ENCODE measurements at places on chromosomes 13 and 19.

GRCh38 chr19:40683437-40683836 lies 7.0 kb downstream of the NUMBL start:
- no peak for DNase-seq

DNA sequence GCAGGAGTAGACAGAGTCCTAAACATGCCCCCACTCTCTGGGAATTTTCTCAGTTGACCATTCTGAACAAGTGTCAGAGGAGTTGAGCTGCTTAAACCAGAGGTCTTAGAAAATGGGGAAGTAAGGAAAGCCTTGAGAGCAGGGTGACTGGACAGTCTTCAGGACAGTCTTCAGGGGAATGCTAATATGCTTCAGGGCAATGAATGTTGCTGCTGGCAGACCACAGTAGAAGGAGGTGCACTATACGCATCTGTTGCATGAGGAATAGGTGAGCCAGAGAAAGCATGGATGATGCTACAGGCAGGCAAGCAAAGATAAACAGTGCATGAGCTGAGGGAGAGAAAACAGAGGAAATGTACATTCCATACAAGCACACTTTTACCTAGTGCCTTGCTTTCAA lies 196.6 kb upstream of the GPR12 start:
- DNase-seq, result no peak

DNA sequence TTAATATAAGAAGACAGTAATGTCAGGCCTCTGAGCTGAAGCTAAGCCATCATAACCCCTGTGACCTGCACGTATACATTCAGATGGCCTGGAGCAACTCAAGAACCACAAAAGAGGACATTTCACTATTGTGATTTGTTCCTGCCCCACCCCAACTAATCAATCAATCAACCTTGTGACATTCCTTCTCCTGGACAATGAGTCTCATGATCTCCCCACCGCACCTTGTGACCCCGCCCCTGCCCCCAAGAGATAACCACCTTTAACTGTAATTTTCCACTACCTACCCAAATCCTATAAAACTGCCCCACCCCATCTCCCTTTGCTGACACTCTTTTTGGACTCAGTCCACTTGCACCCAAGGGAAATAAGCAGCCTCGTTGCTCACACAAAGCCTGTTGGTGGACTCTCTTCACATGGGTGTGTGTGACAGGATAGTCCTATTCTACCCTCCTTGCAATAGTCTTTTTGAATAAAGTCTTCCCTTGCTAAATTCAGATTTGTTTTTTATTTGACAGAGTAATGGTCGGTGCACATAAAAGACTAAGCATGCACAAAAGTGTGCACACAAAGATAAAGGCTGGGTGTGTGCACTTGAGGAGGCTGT lies 14.0 kb downstream of the CD70 start:
- no peak for DNase-seq

DNA sequence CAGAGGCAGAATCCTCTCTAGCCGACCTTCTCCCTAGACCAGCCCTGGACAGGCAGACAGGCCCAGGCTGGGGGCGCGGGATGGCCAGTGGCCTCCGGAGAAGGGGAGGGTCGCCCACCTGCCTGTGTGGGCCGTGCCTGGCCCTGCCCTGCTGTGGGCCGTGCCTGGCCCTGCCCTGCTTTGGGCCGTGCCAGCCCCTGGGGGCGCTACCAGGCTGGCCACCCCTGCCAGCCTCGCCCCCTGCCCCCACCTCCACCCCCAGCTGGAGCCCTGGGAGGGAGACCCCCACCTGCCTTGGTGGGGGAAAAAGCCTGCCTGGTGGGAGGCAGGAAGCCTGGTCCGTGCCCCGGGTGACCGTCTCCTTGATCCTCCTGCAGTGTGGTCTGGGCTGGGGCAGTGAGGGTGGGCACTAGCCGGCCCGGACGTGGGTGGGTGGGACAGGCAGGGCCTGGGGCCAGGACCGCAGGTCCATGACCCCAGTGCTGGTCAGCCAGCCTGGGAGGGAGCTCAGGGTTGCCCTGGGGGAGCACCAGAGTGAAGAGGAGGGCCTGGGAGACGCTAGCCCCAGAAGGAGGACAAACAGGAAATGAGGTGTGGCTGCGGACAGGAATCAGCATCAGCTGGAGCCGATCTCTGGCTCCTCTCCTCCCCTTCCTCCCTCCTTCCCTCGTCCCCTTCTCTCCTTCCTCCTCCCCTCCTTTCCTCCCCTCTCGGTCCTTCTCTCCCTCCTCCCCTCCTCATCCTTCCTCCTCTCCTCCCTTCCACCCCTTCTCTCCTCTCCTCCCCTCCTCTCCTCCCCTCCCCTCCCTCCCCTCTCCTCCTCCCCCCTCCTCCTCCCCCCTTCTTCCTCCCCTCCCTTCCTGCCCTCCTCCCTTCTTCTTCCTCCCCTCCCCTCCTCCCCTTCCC lies 5.1 kb upstream of the MKNK2 start:
- DNase-seq, result no peak

DNA sequence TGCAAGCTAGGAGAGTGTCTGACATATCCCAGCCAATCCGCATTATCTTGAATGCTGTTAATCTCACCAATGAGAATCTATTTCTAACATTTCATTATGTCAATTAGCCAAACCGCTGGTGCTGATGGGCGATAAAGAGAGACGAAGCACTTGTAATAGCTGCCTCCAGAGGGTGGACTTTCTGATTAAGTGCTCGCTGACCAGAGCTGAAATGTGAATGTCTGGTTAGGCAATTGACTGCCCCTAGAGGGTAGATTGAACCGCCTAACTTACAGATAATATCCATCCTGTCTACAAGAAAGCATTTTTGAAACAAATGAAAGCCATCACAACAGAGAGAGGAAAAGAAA lies 552 bp upstream of the GRWD1 start:
- no peak for DNase-seq

GRCh38 chr13:48749699-48750473 lies 96.2 kb downstream of the CYSLTR2 start:
- DNase-seq, result peak; percentile 38

- no peak for DNase-seq
These were observed 576.2 kb downstream of the UQCRFS1 start for GRCh38 chr19:28636706-28637105.

DNA sequence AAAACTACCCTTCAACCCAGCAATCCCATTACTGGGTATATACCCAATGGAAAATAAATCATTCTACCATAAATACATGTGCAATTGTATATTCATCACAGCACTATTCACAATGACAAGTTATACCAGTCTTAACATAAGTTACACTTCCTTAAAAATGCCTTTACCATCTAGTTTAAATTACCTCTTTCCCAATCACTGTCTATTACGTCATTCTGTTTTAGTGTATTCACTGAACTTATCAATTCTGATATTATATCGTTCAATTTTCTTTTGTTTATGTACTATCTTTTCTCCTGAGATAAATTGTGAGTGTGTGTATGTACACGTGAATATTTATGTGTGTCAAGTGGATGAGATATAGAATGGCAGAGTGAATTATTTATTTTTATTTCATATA lies 1416.8 kb downstream of the OLFM4 start:
- no peak for DNase-seq

- no peak for DNase-seq
These were observed at the start of gene CILP2 for GRCh38 chr19:19538061-19538784. CILP2 (plus strand) TSS chr19:19538265; CDS start chr19:19538350, 85 bp downstream.

- DNase-seq, result no peak
These were observed 932.0 kb downstream of the SLITRK6 start for GRCh38 chr13:84867246-84867645.

DNA sequence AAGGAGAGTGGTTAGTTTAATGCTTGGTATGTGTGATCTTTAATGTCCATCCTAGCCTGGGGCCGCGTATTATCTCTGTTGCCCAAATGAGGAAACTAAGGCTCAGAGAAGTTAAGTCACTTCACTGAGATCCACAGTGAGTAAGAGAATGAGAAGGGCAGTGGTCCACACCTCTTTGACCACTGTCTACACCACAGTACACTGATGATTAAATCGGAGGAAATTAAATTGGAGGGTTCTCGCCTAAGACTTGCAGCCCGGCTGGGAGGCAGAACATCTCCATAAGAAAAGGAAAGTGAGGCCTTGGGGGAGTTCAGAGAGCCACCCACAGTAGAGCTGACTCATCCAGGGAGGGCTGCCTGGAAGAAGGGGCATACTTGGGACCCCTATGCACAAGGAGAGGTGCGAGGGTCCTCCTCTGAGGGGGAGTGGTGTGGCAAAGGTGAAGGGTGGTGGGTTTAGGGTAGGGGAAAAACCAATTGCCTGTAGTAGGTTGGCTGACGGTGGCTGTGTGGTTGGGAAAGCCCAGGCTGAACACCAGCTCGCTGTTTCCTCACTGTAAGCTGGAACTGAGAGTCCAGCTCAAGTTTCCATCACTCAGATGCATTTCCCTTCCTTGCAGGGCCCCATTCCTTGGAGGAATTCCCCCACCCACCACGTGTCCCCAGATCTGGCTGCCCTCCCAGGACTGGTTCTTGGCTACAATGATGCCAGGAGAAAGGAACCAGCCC lies 15.0 kb upstream of the DHRS12 start:
- DNase-seq, result no peak

GRCh38 chr19:18014197-18014596 lies 6.2 kb downstream of the ARRDC2 start:
- DNase-seq, result no peak

- DNase-seq, result no peak
These were observed 7.8 kb upstream of the HIF3A start for GRCh38 chr19:46288896-46289588.

- DNase-seq, result no peak
These were observed 19.3 kb downstream of the FBXO17 start for GRCh38 chr19:38956264-38956663.

- DNase-seq, result no peak
These were observed 62.6 kb downstream of the MLLT1 start for GRCh38 chr19:6216996-6217751.

DNA sequence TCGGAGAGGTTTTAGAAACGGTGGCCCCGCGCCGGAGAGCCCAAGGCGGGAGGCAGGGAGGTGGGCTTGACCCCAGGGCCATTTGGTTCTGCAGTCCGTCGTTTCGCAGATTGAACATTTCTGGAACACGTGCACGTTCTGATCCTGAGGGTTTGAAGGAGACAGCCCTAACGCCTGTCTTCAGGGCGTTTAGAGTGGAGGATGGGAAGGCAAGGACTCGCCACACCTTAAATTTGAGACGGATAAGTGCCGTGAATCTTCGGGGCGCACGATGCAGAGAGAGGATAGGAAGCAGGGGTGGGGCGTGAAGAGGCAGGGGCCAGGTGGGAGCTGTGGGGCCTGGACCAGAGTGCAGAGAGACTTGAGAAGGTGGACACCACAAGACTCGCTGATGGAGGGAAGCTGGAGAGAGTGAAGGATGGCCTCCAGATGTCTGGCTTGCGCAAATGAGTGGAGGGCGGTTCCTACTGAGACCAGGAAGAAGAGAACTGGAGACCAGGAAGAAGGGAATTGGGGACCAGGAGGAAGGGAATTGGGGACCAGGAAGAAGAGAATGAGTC lies 804 bp upstream of the MIER2 start:
- no peak for DNase-seq

DNA sequence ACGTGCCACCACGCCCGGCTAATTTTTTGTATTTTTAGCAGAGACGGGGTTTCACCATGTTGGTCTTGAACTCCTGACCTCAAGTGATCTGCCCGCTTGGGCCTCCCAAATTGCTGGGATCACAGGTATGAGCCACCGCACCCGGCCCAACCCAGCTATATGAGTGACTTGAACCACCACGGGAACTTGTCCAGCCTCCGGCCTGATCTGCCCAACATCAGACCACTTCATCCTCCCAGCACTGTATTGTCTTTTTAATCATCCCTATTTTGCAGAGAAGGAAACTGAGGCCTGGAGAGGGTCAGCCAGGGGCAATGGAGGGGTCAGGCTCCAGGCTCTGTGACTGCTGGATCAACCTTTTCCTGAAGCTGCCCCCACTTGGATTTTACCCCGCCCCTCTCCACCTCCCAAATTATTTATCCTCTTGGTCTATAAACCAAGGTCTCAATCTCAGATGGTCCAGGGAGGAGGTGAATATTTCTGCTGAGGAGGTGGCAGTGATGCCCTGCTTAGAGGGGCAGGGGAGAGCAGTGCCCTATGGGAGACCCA lies 893 bp upstream of the PLIN3 start:
- DNase-seq, result no peak

- no peak for DNase-seq
These were observed 1.4 kb downstream of the FFAR1 start for GRCh38 chr19:35348911-35349611.
